ENCODE measurements at places on chromosomes 7 and 10.

- no peak for DNase-seq
Measured at GRCh38 chr10:69069090-69070042, 18.5 kb upstream of the SRGN start.

GRCh38 chr7:28922624-28923331 is 35.4 kb downstream of the TRIL start:
- peak; percentile 74 for DNase-seq

DNA sequence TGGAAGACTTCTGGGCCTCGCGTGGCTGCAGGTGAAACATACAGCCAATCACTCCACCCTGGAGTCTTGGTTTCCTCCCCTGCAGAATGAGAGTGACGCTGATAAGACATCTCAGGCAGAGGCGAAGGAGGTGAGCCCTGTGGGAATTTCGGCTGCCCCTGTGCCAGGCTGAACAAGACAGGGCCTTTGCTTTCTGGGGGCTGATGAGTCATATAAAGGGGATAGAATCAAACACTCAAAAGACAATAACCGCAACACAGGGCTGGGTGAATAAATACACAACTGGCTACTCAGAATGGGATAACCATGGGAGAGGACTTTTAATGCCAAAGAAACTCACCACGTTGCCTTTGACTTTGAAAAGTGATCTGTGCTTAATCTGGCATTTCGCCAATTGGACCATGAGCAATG is 143.8 kb downstream of the KCNMA1 start:
- no peak for DNase-seq

- DNase-seq, result no peak
Measured at GRCh38 chr7:21293771-21294170, 134.1 kb upstream of the SP4 start.

DNA sequence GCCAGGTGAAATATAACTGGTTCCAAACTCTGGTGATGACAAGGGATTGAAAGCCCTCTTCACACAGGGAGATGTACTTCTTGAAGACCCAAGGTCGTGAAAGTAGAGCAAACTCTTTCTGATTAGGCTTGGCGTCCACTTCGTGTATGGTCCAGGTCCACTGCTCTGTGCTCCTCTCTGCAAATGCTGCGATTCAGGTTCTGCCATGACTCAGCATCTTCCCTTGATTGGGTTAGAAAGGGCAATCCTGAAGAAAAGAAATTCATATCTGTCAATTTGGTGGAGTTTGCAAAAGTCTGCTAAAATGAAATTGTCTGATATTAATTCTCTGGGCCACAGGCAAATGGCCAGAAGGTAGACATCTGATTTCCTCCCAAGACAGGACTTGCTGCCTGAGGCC is 431.4 kb downstream of the ACTR3B start:
- DNase-seq, result no peak

GRCh38 chr7:7254908-7255307 is 72.6 kb downstream of the C1GALT1 start:
- no peak for DNase-seq

GRCh38 chr7:33107136-33108066 is 1.8 kb downstream of the RP9 start:
- peak; percentile 54 for DNase-seq

DNA sequence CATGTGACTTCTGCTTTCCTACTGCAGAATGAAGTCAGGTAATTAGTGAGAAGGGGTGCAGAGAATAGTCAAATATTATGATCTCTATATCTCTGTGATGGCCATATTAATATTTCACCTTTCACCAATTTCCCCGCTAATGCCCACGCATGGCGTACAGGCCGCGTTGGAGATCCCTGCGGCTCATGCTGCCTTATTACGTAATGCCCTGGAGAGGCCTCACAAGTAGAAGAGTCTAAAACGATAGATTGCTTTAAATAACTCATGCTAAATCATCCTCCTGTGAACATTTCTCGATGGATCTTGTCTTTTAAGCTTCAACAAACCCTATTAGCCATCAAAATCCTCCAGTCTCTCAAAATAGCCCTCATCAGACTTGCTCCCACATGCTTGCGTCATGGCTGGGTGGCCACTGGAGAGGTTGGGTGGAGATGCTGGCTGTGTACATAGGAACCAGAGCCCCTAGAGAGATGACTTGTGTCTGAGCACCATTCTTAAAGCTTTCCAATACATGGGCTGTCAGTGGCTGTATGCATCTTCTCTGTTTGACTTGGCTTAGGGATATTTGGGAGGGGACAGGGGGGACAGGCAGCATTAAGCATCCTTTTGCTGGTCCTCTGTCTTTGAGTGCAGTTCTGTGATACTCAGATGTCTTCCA is 79.5 kb upstream of the INSYN2A start:
- no peak for DNase-seq

- no peak for DNase-seq
Measured at GRCh38 chr10:131785121-131785460, 115.7 kb upstream of the PPP2R2D start.

GRCh38 chr7:94173436-94173835 is 169.3 kb upstream of the BET1 start:
- DNase-seq, result no peak

- no peak for DNase-seq
Measured at GRCh38 chr10:4526311-4526731, 299.7 kb upstream of the AKR1E2 start.

- DNase-seq, result no peak
Measured at GRCh38 chr7:66377714-66378113, 172.6 kb downstream of the TPST1 start.

DNA sequence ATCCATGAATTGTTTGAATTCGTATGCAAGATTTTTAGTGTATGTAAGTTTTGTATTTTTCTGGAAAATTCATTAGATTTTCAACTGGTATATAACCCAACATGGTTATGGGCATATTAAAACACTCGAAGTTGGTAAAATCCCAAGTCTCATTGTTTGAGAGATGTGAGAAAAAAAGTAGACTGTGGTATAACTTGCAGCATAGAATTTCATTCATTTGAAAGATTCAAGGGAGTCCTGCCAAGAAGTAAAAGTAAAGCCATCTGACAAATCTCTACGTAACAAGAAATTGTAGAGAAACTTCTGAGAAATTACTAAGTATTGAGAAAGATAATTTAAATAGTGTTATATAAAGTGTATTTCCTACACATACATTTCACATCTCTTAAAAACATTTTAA is 40.2 kb downstream of the SEMA3E start:
- no peak for DNase-seq

DNA sequence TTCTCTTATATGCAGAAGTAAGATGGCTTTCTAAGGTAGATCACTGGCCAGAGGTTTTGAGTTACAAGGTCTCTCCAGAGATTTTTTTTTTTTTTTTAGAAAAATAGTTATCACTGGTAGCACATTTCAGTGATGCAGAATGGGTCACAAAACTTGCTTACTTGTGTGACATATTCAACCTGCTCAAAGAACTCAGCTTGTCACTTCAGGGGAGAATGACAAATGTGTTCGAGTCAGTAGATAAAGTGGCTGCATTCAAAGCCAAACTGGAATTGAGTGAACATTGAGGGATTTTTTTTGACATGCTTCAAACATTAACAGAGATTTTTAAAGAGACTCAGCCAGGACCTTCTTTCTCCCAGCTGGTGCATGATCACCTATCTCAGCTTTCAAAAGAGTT is 33.4 kb downstream of the PHTF2 start:
- no peak for DNase-seq

DNA sequence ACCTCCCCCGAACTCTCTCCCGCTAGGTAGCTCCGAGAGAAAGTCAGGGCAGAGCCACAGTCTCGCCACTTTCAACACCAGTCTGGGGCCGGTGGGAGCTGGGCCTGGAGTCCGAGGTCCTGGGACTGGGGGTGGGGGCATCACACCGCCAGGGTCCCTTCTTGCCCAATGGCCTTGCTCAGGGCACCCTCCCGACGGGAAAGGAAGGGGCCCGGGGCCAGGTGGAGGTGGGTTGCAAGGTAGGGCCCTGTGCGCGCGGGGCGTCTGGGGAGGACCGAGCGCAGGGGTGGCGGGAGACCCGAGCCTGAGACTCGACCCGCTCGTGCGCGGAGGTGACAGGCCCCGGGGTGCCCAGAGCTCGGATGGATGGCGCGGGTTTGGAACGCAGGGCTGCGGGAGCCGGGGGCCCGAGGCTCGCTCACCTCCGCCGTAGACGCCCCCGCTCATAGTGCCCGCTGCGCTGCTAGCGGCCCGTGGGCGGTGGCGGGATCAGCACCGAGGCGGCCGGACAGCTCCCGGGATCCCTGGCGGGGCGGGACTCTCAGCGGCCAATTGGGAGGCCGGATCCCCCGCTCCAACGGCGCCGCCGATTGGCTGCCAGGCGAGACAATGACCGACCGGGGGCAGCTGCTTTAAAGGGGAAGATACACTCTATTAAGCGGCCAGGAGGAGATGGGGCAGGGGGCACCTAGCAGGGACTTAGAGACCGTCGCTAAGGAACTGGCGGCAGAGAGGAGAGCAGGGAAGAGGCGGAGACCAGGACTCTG is at the start of gene ACTL6B:
TSS of gene ACTL6B (minus strand) at position 541 of the 767 bp plus-strand sequence. CDS start at position 447, 94 bp downstream.
- DNase-seq, result peak; percentile 57

- DNase-seq, result no peak
Measured at GRCh38 chr10:61359452-61359851, 93.7 kb downstream of the TMEM26 start.

- DNase-seq, result no peak
Measured at GRCh38 chr10:5536486-5537081, 11.8 kb downstream of the CALML3 start.

- no peak for DNase-seq
Measured at GRCh38 chr7:117808910-117809705, 64.1 kb downstream of the CTTNBP2 start.

GRCh38 chr10:119803264-119803663 is 69.4 kb downstream of the MCMBP start:
- no peak for DNase-seq

GRCh38 chr7:95491634-95492314 is 6.0 kb downstream of the ASB4 start:
- DNase-seq, result no peak

- no peak for DNase-seq
Measured at GRCh38 chr7:150977382-150978125, 567 bp downstream of the KCNH2 start.

GRCh38 chr7:31782411-31782991 is 95.5 kb downstream of the PPP1R17 start:
- no peak for DNase-seq

DNA sequence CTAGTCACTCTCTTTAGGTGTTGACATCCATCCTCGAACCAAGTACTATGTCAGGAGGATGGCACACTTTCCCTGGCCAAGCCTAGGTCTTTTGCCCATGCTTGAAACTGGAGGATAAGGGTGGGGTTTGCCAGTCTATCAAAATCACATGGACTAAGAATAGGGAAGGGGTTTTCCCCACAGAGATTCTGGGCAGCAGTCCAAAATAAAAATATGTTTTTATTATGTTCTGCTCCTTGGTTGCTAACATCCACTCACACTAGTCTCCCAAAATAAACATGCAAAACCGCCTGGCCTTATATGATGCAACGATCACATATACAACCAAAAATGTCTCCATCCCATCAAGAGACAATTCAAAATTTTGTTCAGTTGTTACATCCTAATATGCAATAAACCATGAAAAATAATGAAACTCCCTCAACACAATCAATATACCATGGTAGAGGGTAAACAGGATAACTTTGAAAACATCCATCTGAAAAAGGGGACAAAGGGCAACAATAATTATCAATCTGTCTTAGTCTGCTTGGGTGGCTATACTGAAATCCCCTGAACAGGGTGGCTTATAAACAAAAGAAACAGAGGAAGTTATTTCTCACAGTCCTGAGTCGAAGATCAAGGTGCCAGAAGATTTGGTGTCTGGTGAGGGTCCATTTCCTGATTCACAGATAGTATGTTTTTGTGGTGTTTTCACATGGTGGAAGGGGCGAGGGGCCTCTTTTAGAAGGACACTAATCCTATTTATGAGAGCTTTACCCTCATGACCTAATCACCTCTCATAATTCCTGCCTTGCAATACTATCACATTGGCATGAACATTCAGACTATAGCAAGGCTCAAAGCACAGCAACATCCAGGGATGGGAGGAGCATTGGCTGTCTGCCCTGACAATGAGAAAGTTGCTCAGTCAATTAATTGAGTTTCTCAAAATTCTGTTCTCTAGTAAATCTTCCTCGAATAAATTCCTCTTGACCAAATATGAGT is 159.3 kb downstream of the ETV1 start:
- no peak for DNase-seq

GRCh38 chr10:85537561-85537960 is 829.0 kb downstream of the GRID1 start:
- no peak for DNase-seq

- no peak for DNase-seq
Measured at GRCh38 chr7:136228171-136228570, 251.0 kb upstream of the MTPN start.

DNA sequence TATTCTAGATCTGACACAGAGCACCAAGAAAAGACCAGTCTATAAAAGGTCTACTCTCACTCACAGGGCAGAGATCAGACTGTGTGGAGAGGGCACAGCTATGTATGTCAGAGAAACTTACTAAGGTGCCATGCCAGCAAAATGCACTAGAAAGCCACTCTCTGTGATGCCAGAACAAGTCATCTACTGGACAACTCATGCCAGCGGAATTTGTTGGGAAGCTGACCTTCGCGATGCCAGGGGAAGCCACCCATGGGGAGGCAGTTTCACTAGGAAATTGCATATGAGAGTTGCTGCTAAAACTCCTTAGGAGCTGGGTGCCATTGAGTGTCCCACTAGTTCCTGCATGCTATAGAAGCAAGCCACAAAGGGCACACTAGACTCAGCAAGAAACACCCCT is 58.5 kb downstream of the MICU1 start:
- DNase-seq, result no peak

DNA sequence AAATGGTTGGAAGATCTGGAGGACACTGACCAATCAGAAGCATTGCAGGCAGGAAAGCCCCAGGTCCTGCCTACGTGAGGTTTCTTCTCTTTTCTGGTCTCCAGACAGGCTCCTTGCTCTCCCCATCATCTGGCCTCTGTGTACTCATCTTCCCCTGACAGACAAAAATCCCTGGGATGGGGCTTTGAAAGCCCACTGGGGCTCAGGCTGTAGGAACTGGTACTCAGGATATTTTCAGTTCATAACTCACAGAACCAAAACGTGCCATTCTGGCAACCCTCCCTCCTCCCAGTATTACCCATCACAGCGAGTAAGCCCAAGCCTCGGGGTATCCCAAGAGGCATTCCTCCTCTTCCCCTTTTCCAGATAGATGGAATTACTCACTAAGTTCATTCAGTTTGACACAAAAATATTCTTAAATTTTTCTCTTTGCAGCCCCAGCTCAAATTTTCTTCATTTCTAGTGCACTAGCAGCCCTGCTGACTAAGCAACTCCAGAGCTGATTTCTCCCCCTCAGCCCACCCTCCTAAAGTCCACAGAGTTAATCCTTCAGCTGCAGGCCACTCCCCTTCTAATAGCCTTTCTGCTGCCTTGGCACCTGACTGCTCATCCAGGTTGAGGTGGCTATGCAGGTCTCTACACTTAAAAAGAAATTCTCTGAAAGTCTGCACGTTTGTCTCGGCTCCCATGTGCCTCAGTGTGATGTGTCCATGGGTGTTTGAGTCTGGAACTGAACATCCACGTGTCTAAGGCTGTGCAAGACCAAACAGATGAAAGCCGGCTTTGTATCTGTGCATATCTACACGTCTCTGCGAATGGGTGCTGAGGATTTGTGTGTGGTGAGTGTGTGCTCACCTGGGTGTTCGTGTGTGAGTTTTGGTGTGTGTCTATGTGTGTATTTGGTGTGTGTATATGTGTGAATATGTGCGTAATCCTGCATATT is 331.4 kb downstream of the CCSER2 start:
- DNase-seq, result no peak

- no peak for DNase-seq
Measured at GRCh38 chr7:96887426-96887825, 117.9 kb upstream of the DLX6 start.

- no peak for DNase-seq
Measured at GRCh38 chr10:123229927-123230630, 75.9 kb downstream of the BUB3 start.

All from CD4-positive, alpha-beta T cell treated with Interleukin-6 for 4 hours (primary cell).